ENCODE measurements at places on chromosomes 7 and 10. TPM values are rescaled to one million over a fixed set of nuclear protein-coding genes. Genes with fewer than 3 reads are reported as not detected.

DNA sequence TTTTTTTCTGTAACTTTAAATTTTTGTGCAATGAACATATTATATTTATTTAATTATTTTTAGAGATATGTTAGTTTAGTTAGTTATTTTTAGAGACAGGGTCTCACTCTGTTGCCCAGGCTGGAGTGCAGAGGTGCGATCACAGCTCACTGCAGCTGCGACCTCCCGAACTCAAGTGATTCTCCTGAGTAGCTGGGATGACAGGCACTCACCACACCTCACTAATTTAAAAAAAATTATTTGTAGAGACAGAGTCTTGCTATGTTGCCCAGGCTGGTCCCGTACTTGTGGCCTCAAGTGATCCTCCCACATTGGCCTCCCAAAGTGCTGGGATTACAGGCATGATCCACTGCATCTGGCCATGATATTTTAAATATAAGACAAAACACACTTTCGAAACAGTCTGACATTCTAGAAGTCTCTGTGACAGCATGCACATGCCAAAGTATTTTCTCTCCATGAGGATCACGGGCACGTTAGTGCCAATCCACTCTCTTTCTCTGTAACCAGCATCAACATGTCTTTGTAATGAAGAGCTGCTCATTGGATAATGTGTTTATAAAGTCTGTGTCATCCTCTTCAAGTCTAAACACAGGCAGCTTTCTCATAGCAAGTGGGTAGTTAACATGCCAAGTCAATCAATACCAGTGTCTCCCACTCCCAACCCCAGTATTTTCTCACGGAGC, 137.4 kb downstream of the GLI3 start:
- no peak for DNase-seq

GRCh38 chr7:15507708-15508107, 54.1 kb downstream of the AGMO start:
- DNase-seq, result no peak

- no peak for DNase-seq
These were observed 225.4 kb downstream of the USP6NL start for GRCh38 chr10:11386044-11386443.

The MMD2 gene
- not detected for polyA plus RNA-seq

- no peak for DNase-seq
These were observed 154.2 kb downstream of the ARHGAP12 start for GRCh38 chr10:31774299-31774900.

DNA sequence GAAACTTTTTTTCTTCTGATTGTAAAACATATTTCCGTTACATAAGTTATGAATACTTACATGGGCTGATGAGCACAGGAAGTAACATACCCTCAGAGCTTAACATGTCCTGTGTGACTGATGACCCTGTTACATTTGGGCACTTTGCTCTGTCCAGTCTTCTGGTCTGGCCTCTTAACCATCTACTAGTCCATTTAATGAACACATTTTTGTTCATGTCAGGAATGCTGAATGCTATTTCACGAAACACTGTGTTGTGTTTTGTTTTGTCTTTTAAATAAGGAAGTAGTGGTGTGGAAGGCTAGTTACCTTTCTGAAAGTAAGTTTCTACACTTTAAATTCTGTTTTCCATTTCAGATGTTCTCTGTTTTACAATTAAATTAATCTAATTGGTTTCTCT, 77.7 kb downstream of the RBM33 start:
- no peak for DNase-seq

DNA sequence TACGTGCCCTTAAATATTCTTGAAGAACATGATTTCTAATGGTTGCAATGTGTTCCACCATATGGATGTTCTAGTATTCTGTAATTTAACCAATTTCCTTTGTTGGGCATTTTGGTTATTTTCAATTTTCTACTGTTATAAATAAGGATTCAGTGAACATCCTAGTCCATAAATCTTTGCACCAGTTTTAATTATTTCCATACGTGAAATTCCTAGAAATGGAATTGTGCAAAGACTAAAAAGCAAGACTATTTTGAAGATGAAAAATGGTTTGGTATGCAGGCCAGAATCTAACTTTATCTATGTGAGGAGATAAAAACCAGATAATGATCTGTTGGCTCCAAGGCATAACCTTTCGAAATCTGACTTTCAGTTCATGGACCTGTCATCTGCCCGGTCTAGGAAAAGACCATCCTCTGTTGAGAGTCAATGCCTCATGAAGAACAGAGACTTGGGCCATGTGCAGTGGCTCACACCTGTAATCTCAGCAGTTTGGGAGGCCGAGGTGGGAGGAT, 633.2 kb upstream of the NRP1 start:
- DNase-seq, result no peak

The LYZL1 gene
- not detected for polyA plus RNA-seq

The ENTPD1 gene
- 27.5 TPM for polyA plus RNA-seq

DNA sequence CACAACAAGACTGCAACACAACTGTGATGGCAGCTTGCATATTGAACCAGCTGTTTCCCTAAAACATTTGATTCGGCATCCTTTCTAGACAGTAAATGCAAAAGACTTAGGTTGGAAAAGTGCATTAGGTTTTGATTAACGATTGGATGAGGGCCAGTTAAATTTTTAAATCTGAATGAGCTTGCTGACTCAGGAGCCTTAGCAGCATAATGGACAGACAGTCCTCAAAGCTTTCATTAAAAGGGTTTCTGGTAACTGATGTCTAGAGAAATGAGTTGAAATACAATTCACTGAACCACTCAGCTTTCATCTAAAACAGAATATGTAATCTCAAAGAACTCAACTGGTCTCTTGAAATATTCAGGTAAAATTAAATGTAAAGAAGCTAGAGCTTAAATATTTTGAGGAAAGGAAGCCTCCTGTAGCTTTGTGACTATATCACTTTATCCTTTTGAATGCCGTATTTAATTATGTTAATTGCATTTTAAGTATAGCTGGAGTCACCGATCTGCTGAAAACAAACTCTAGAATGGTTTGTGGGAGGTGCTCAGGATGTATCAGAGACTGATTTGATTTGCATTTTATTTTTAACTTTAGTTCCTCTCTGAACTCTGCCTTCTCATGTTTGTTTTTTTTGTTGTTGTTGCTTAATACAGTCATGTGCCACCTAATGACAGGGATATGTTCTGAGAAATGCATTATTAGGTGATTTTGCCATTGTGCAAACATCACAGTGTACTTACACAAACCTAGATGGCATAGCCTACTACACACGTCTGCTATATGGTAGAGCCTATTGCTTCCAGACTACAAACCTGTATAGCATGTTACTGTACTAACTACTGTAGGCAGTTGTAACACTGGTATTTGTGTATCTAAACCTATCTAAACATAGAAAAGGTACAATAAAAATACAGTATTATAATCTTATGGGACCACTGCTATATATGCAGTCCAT, 29.2 kb upstream of the ATRNL1 start:
- no peak for DNase-seq

- no peak for DNase-seq
These were observed 279.6 kb upstream of the PITRM1 start for GRCh38 chr10:3452173-3452626.

DNA sequence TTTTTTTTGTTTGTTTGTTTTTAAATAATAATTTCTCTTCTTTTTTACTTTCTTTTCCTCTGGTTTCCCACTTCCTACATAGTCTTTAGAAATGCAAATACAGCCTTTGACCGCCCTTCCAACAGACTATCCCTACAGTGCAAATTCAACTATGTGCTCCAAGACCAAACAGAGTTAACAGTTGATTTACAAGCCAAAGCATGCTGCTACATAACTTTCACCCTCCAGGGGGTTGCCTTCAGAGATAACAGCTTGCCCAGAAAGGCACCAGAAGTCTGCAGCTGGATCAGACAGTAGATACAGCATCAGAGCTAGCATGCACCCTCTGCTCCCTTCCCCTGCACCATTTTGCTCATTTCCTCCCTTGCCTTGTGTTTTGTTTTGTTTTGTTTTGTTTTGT, 539.0 kb downstream of the ZWINT start:
- no peak for DNase-seq

The TMEM130 gene
- 0.31 TPM for polyA plus RNA-seq

- no peak for DNase-seq
These were observed 25.1 kb downstream of the NRF1 start for GRCh38 chr7:129636641-129637040.

DNA sequence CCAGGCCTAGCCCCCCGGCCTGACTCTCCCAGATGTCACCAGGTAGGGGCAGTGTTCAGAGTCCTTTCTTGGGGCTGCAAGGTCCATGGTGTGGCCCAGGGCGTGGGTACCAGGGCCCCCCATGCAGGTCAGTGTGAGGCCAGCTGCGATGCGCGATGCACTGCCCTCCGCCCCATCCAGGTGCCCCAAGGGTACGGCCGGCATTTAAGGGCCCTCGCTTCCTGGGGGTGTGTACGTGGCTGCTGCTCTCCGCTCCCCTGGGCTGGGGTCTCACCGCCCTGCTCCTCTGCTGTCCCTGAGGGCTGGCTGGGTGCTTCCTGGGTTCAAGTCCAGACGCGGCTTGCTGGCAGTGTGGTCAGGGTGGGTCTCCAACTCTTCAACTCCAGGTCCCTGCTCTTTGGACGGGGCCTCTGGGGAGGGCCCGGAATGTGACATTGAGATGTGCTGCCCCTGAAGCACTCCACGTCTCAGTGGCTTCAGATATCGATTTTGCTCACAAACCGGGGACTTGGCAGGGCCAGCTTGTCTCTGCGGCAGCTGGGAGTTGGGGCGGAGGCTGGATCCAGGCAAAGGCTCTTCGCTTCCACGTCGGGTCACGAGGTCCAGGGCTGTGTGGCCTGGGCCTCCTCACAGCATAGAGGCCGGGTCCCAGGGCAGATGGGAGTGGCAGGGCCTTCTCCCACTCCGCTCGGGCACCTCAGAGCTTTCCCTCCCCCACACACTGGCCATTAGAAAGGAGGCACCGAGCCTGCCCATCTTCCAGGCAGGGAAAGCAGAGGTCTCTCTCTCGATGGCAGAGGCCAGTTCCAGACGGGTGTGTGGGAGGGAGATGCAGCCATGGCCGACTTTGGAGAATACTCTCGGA, 93.2 kb downstream of the UNCX start:
- no peak for DNase-seq

DNA sequence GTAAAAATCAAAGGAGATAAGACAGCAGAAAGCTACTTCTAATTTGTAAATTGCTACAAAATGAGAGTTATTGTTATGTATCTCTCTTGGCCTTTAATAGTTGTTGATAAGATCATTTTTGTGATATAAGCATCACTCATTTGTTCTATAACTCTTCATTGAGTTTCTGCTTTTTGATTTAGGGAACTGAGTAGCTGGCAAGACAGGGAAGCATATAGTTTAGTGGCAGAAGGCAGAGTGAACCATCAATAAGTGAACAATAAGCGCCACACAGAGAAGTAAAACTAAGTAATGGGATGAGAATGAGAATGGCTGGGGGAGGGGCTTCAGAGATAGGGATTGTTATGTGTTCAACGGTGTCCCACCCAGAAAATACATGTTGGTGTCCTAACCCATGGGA, 245.4 kb downstream of the ADARB2 start:
- no peak for DNase-seq

DNA sequence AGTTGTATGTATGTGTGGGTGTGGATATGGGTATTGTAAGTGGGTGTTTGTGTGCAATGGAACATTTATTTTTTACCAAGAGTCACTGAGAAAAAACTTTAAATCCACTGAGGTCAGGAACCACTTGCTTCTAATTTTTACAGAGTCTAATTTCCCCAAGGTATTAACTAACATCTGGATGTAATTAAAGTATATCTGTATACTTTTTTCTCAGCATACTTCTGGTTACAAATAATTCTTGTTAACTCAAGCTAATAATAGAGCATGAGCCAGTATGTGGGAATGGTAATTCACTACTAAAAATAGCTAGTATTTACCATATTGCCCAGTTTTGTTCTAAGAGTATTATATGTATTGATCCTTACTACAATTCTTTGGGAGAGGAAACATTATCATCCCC, 24.6 kb upstream of the STEAP4 start:
- no peak for DNase-seq

The CYREN gene
- polyA plus RNA-seq, result 44.9 TPM

DNA sequence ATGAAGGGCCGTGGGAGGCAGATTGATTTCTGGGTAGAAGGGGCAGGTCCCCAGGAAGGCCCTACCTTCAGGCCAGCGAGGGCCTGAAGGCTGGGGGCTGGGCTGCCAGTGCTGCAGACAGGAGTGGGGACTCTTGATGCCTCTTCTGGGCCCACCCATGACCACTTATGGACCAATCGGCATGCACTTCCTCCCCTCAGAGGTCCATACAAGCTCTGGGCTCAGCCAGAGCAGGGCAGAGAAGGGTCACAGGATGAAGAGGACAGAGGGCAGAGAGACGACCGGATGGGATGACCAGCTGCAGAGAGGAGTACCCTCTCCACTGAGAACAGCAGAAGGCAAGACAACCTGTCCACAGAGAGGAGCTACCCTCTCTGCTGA, 120.1 kb downstream of the DYNC2I1 start:
- DNase-seq, result no peak

- no peak for DNase-seq
These were observed 5.2 kb upstream of the HTR7 start for GRCh38 chr10:90862908-90863514.

The ADCY1 gene
- 2.9 TPM for polyA plus RNA-seq

- DNase-seq, result no peak
These were observed 338.8 kb downstream of the ELMO1 start for GRCh38 chr7:37109843-37110242.

- no peak for DNase-seq
These were observed 351.2 kb downstream of the PTPRN2 start for GRCh38 chr7:158236400-158236799.

The UCMA gene
- not detected for polyA plus RNA-seq

The PIK3CG gene
- 2.5 TPM for polyA plus RNA-seq

DNA sequence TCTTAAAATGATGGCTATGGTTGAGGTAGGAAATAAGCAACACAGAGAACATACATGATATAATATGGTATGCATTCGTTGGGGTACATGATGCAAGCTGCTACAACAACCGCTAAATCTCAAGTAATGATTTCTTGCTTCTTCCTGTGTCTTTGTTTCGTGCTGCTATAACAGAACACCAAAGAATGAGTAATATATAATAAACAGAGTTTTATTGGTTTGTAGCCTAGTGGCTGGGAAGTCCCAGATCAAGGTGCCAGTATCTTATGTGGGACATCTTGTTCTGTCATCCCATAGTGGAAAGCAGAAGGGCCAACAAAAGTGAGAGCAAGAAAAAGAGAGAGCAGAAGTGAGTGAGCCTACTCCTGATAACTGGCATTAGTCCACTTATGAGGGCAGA, 689.7 kb downstream of the SUGCT start:
- no peak for DNase-seq

GRCh38 chr10:84140036-84140379, 699 bp downstream of the GHITM start:
- no peak for DNase-seq

DNA sequence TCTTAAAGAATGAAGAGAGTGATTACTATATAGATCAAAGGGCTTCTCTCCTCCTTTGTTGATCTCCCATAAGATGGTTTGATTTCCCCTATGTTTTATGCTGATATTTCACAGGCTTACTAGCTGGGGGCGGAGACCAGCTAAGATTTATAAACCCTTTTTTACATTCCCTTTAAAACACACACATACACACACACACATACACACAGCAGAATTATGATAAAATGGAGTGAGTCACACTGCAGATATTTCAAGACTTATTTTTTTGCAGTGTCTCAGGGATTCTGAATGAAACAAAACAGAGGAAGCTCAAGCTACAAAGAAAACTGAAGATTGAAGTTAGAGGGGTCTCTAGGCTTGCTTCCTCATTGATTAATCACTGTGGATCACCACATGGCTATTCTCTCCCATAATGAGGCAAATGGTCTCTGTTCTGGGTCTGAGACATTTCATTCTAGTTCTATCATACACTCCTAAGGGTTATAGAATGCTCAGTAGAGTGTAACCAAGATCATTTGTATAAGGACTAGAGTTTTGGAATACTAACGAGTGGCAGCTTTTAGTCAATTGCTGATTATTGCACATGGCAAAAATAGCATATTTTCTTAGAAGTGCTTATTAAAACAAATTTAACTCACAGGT, 18.6 kb downstream of the INA start:
- no peak for DNase-seq
